Chondrocyte (in vitro differentiated cells): ENCODE measurements at places on chromosomes 6 and 20. TPM values are rescaled to one million over a fixed set of nuclear protein-coding genes. Genes with fewer than 3 reads are reported as not detected.

The C2 gene
- total RNA-seq = 0.52 to 1.5 TPM (median 0.56 TPM) in 3 replicates

DNA sequence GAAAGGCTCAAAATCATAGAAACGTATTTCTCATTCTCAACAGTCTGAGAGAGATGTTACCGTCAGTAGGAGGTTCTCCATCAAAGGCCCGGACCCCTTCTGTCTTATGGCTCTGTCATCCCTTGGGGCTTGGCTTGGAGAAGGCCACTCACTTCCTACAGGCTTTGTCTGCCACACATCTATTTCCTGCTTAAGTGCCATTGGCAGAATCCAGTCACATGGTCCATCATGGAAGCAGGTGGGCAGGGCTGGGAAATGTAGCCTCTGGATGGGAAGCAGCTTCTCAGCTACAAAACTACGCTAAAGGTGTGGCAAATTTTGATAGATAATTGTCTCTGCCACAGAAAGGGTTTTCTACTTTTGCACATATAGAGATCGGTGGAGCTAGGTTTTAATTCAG, 12.6 kb upstream of the ZFP64 start:
- H3K27ac ChIP-seq = no peak overlapping the region
- no peak overlapping the region for H3K4me3 ChIP-seq
- no peak for DNase-seq
- H3K27me3 ChIP-seq = peaks cover 4% of the 10 kb centered on the region
- H3K4me1 ChIP-seq = no peaks in the 10 kb centered on the region
- H3K36me3 ChIP-seq = no peaks in the 10 kb centered on the region

DNA sequence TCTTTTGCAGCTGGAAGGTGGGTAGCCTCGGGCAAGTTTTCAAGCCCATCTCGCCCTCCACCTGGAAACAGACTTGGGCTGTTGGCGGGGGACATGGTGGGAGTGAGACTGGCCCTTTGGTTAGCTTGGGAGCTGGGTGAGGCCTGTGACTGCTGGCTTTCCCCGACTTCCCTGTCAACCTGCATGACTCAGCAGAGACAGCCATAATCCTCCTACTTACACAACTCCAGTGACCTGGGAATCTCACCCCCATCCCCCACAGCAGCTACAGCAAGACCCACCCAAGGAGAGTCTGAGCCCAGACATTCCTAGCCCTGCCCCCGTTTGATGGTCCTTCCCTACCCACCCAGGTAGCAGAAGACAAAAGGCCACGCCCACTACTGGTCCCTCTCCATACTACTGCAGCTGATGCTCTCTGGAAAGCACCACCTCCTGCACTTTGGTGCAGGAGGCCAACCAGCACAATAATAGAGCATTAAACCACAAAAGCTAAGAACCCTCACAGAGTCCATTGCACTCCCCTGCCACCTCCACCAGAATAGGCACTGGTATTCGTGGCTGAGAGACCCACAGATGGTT, 188.4 kb downstream of the TRDN start:
- no peaks in the 10 kb centered on the region for H3K36me3 ChIP-seq
- H3K4me1 ChIP-seq = no peaks in the 10 kb centered on the region

DNA sequence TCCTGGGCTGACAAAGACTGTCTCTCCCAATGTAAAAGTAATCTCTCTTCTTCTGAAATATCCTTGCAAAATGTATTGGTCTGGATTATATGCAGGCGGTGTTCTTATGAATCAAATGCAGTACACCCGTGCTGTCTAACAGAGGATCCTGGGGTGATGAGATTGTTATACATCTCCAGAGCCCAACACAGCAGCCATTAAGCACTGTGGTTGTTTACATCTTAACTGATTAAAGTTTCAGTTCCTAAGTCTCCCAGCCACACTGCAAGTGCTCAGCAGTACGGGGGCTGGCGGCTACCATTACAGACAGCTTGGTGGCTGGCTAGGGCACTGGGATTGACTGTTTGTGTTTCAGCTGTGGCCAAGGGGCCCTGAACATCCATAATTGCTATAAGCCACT, 7.0 kb downstream of the UNC93A start:
- H3K4me1 ChIP-seq = no peaks in the 10 kb centered on the region
- DNase-seq = no peak
- H3K4me3 ChIP-seq = no peak overlapping the region
- H3K27ac ChIP-seq = no peak overlapping the region
- peaks cover 16% of the 10 kb centered on the region for H3K27me3 ChIP-seq
- peaks cover 3% of the 10 kb centered on the region for H3K36me3 ChIP-seq

GRCh38 chr20:47810116-47810677, 24.9 kb upstream of the SULF2 start:
- peaks cover 57% of the 10 kb centered on the region for H3K27me3 ChIP-seq
- H3K27ac ChIP-seq = no peak overlapping the region

The LPA gene
- 0.31 TPM in 1 of 3 replicates, not detected in the others for total RNA-seq

The VSTM2L gene
- total RNA-seq = 6.8 to 24.5 TPM (median 7.3 TPM) in 3 replicates

- H3K27ac ChIP-seq = peak overlapping the region; percentile 45
- no peaks in the 10 kb centered on the region for H3K36me3 ChIP-seq
- H3K4me3 ChIP-seq = peak overlapping the region; percentile 66
- peaks cover 27% of the 10 kb centered on the region for H3K4me1 ChIP-seq
Measured at GRCh38 chr20:37344506-37345338, 1.2 kb upstream of the SRC start.

DNA sequence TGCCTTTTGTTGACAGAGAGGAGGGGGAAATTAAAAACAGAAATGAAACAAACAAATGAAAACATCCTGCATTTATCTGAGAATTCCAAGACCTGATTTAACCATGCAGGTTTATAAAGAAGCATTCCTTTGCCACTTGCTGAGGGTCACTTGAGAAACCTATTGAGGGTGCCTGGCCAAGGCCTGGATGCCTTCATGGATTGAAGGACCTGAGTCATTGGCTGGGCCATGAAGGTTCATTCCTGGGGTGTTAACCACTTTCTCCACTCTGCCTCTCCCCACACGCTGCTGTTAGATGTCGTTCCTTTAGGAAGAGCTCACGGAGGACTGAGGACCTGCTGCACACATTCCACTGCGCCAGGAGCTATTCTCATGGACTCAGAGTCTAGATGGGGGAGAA, 49.7 kb downstream of the DAAM2 start:
- peaks cover 13% of the 10 kb centered on the region for H3K36me3 ChIP-seq
- H3K4me3 ChIP-seq = no peak overlapping the region
- peak overlapping the region; percentile 82 for H3K27ac ChIP-seq
- H3K4me1 ChIP-seq = peaks cover 53% of the 10 kb centered on the region
- DNase-seq = no peak
- no peaks in the 10 kb centered on the region for H3K27me3 ChIP-seq

The CLVS2 gene
- not detected in 3 replicates for total RNA-seq

DNA sequence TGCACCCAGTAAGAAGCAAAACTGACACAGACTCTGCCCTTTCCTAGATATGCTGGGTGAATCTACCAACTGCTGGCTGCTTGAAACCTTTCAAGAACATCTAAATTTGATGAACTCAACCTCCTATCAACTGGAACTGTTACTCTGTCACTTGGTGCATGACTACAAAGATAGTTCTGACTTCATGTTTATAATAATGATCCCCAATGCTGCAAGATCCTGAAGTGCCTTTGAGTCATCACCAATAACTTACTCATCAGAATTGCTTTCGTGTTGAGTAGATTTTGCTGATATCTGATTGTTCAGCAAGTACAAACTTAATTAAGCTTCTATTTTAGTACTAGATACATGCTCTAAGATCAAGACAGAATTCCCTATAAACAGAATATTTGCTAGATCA, 100.2 kb upstream of the ARMC2 start:
- H3K27me3 ChIP-seq = no peaks in the 10 kb centered on the region
- H3K36me3 ChIP-seq = no peaks in the 10 kb centered on the region

The OR2H1 gene
- not detected in 3 replicates for total RNA-seq

DNA sequence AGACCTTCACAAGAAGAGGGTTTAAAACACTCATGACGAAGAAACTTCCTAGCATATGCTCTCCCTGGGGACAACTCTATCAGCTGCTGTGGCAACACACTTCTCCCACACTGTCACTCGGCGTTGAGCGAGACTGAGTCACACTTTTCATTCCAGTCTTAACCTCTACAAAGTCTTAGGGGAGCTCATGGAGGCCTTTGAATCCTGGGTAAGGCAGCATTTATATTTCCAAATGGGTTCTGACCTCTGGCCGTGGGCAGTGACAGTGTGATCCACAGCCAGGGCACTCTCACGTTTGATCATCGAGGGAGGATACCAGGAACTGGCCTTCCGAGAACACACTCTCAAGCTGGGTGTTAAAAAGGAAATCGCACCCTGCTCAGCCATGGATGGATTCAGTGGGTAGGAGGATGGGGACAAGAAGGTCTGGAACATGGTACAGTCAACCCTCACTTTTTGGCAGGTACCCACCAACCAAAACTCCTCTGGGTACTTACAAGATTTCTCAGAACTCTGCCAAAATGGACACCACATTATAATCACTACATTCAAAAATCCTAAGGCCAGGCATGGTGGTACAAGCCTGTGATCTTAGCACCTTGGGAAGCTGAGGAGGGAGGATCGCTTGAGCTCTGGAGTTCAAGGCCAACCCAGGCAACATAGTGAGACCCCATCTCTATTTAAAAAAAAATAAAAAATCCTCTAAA, 19.6 kb downstream of the RRBP1 start:
- DNase-seq = no peak
- H3K4me3 ChIP-seq = peak overlapping the region; percentile 45
- peaks cover 87% of the 10 kb centered on the region for H3K4me1 ChIP-seq
- no peaks in the 10 kb centered on the region for H3K27me3 ChIP-seq
- peaks cover 28% of the 10 kb centered on the region for H3K36me3 ChIP-seq

DNA sequence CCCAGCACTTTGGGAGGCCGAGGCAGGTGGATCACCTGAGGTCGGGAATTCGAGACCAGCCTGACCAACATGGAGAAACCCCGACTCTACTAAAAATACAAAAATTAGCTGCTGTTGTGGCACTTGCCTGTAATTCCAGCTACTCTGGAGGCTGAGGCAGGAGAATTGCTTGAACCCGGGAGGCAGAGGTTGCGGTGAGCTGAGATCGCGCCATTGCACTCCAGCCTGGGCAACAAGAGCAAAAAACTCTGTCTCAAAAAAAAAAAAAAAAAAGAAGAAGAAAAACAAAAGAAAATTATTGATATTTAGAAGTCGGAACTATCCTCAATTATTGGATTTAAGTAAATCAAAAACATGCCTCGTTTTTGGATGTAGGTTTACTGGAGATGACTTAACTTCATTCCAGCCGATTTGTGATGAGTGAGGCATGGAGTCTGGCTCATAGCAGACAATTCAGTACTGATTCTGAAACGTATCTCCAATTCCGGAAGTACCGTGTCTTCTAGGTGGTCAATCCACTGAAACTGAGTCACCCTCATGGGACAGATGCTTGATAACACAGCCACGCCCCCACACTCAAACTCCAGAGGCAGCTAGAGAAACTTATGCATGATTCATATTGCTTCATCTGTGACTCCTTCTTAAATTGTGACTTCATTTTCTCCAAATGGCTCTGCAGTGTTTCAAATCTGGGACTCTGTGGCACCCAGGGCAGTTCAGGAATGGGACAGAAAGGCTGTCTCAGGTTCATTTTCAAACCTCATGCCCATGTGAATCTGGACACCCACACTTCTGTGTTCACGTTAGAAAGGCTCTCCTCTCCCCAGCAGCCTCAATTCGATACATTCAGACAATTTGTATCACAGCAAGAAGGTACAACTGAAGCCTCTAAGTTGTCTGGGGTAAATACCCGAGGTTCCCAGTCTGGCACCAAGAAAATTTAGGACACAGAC, 110.4 kb upstream of the ARMC2 start:
- DNase-seq = no peak
- no peaks in the 10 kb centered on the region for H3K27me3 ChIP-seq
- peak overlapping the region; percentile 90 for H3K27ac ChIP-seq
- H3K36me3 ChIP-seq = no peaks in the 10 kb centered on the region
- no peak overlapping the region for H3K4me3 ChIP-seq

The BEND6 gene
- 8.9 to 15.8 TPM (median 10.9 TPM) in 3 replicates for total RNA-seq

- no peaks in the 10 kb centered on the region for H3K36me3 ChIP-seq
- no peak for DNase-seq
- no peaks in the 10 kb centered on the region for H3K27me3 ChIP-seq
- no peak overlapping the region for H3K4me3 ChIP-seq
- H3K4me1 ChIP-seq = peaks cover 10% of the 10 kb centered on the region
Measured at GRCh38 chr6:88679841-88680240, 283.6 kb downstream of the RNGTT start.

GRCh38 chr6:31074401-31074800, 38.0 kb downstream of the C6orf15 start:
- DNase-seq = no peak
- H3K36me3 ChIP-seq = no peaks in the 10 kb centered on the region

The DCBLD1 gene
- 32.2 to 39.3 TPM (median 33.3 TPM) in 3 replicates for total RNA-seq

- H3K27me3 ChIP-seq = peaks cover 3% of the 10 kb centered on the region
- DNase-seq = no peak
- no peak overlapping the region for H3K4me3 ChIP-seq
- no peaks in the 10 kb centered on the region for H3K4me1 ChIP-seq
Measured at GRCh38 chr6:126640356-126640755, 300.4 kb downstream of the CENPW start.

GRCh38 chr20:14879020-14879697, 541.7 kb upstream of the FLRT3 start:
- peaks cover 8% of the 10 kb centered on the region for H3K4me1 ChIP-seq
- H3K27ac ChIP-seq = no peak overlapping the region
- no peaks in the 10 kb centered on the region for H3K27me3 ChIP-seq
- no peaks in the 10 kb centered on the region for H3K36me3 ChIP-seq
- no peak for DNase-seq

- no peaks in the 10 kb centered on the region for H3K27me3 ChIP-seq
- peak overlapping the region; percentile 65 for H3K27ac ChIP-seq
- peaks cover 22% of the 10 kb centered on the region for H3K4me1 ChIP-seq
- H3K36me3 ChIP-seq = no peaks in the 10 kb centered on the region
- no peak for DNase-seq
Measured at GRCh38 chr6:50270415-50270814, 220.7 kb upstream of the DEFB112 start.

DNA sequence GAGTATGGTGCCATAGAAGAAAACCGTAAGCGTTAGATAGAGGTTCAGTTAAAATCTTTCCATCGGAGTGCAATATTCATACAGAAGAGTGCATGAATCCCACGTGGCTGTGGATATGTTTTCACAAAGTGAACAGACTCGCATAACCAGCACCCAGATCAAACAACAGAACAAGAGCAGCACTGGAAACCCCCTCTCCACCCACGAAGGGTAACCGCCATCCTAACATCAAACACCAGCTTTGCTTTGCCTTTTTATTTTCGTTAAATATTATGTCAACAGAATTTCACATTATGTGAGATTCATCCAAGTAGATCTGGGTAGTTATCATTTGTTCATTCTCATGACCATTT, 4.7 kb downstream of the GTSF1L start:
- peaks cover 1% of the 10 kb centered on the region for H3K36me3 ChIP-seq
- H3K27me3 ChIP-seq = peaks cover 7% of the 10 kb centered on the region
- H3K4me3 ChIP-seq = no peak overlapping the region

DNA sequence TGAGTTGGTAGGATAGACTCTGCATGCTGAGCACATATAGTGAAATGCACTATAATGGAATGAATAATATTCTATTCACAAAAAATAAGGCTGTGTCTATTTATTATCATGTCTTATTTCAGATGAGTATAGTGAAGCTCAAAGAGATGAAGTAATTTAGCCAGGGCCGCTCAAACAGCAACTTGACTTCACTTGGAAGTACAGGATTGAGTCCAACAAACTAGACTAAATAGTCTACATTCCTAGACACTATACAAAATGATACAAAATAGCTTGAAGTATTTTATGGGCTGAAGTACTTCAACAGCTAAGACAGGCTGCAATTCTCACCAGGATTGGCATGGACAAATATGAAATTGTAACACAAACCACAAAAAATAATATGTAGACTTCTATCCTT, 144.5 kb upstream of the DST start:
- peak overlapping the region; percentile 93 for H3K27ac ChIP-seq
- no peak for DNase-seq

The MTCH1 gene
- total RNA-seq = 188 to 208 TPM (median 190 TPM) in 3 replicates
